ENCODE measurements at places on chromosomes 1 and 21. TPM values are rescaled to one million over a fixed set of nuclear protein-coding genes. Genes with fewer than 3 reads are reported as not detected.

The RHOU gene
- 2.6 TPM for total RNA-seq

DNA sequence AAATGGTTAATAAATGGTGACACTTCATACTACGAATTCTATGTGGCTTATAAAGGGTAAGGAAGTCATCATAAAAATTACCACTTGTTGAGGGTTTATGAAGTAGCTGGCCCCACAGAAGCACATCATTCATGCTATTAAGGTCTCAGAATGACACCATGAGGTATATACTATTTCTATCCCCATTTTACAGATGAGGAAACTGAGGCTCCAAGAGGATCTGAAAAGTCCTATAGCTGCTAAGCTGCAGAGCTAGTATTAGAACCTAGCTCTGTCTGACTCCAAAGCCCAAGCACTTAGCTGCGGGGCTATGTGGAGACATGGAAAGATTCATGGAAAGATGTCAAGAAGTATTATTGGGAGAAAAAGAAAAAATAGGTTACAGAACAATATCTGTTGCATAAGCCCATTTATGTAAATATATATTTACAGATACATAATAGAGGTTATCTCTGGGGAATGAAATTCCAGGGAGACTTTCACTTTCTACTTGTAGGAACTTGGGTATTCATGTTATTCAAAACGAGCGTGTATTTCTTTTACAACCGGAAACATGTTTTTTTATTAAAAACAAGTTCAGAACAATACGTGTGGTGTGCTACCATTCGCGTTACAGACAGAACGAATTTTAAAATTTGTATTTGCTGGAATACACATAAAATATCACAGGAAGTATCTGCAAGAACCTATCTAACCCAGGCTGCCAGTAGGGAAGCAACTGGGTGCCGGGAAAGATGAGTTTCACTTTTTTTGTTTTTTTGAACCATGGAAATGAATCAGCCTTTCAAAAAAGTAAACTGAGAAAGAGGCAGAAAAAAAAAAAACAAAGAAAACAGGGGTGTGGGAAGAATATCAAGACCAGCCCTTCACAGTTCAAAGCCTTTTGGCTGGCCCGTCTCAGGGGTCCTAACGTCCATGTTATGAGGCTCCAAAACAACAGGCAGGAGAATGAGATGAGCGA is 13.4 kb downstream of the SPOCD1 start:
- DNase-seq, result no peak

The MPL gene
- not detected for total RNA-seq

DNA sequence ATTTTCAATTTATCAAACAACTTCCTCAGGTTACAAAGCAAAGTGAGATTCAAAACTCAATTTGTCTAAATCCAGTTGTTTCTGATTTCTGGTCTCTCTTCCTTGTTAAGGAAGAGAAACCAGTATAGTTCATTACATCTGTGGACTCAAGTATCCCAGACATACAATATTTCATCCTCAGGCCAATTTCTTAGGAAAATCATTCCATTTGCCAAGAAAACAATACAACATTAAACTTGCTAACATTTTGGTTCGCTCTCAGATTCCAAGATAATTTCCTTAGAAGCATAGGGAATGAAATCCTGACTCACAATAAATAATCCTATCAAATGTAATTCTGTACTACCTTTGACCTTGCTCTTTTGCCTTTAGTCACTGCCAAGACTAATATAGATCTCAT is 11.2 kb upstream of the TTLL7 start:
- no peak for DNase-seq

DNA sequence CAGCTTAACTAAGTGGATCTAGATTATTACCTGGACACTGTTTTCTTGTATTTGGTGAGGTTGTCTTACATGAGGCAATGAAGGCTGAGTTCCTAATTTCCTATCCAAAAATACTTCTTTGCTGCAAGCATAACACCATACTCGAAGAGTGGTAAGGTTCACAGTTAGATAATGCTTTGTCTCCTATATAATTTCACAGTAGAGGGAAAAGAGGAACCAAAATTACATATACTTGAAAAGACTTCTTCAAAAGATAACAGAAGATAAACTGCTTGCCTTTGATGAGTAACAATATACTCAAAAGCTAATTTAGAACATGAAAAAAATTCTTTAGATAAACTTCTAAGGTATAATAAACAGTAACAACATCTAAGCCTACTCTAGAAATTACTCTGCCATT is 20.4 kb downstream of the USP33 start:
- no peak for DNase-seq

The CYP4A22 gene
- total RNA-seq, result not detected

DNA sequence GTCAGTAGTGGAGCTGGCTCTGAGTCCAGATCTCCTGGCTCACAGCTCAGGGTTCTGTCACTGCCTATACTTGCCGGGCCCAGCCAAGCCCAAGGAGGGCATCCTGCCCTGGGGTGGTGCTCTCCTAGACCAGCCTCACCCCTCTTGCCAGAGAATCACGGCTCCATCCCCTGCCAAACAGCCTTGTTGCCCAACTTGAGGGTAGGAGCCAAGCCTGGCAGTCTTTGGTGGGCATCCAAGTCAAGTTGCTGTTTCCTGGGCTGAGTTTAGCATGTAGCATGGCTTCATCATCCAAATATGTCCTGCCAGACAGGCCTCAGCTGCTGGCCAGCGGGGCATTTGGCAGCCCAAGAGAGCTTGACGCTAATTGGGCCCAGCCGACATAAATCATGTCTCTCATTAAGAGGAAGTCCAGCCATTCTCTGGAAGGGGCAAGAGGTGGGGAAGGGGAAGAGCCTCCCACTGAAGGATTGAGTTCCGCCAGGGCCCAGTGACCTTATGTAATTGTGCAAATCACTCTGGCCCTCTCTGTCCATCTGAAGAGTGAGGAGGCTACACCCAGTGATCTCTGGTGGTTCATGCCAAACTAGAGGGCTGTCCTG is 22.6 kb upstream of the TRABD2B start:
- peak; percentile 44 for DNase-seq

- DNase-seq, result no peak
Observed at GRCh38 chr1:192901500-192901899, 92.7 kb downstream of the RGS2 start.

- DNase-seq, result no peak
Observed at GRCh38 chr1:56194701-56195300, 384.6 kb downstream of the PLPP3 start.

The NTNG1 gene
- total RNA-seq, result not detected

The KRTAP24-1 gene
- not detected for total RNA-seq

- DNase-seq, result peak; percentile 99
Observed at GRCh38 chr21:45011911-45012661, 62.3 kb upstream of the ADARB1 start.

- DNase-seq, result no peak
Observed at GRCh38 chr1:186481303-186481888, 20.5 kb upstream of the PDC start.

The CAMK2N1 gene
- total RNA-seq, result 2.9 TPM

The CRP gene
- total RNA-seq, result not detected

DNA sequence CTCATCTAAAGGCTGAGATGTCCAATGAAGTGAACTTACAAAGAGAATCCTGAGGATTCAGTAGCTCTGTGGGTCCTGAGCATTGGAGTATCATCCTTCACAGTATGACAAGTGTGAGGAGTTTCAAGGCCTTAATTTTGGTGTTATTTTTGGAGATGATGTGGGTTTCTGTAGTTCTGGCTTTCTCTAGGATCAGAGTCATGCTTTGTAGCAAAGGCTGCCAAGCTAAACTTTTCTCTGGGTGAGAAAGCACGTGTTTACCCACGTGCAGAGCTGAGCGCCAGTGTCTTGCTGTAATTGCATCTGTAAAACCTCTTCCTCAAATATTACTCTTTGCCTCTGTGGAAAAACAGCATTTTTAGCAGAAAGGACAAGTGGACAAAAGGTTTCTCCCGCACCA is 387.8 kb upstream of the LYPLAL1 start:
- no peak for DNase-seq

- peak; percentile 56 for DNase-seq
Observed at GRCh38 chr1:218553197-218553596, 208.1 kb downstream of the TGFB2 start.

- no peak for DNase-seq
Observed at GRCh38 chr1:92366040-92366395, 67.2 kb downstream of the RPAP2 start.

The AKR7A2 gene
- 96.0 TPM for total RNA-seq

DNA sequence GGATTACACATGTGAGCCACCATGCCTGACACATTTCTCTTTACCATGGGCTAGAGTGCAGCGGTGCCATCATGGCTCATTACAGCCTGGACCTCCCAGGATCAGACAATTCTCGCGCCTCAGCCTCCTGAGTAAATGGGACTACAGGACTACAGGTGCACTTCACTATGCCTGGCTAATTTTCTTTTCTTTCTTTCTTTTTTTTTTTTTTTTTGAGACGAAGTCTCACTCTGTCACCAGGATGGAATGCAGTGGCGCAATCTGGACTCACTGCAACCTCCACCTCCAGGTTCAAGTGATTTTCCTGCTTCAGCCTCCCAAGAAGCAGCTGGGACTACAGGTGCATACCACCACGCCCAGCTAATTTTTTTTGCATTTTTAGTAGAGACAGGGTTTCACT is 14.8 kb upstream of the KIF1B start:
- peak; percentile 18 for DNase-seq

The PAQR6 gene
- 2.0 TPM for total RNA-seq

GRCh38 chr1:204445860-204446412 is 34.3 kb upstream of the PPP1R15B start:
- DNase-seq, result peak; percentile 31

Measured in A172 (cell line).